CD8-positive, alpha-beta memory T cell (primary cell): ENCODE measurements at places on chromosomes 16 and 17. TPM values are rescaled to one million over a fixed set of nuclear protein-coding genes. Genes with fewer than 3 reads are reported as not detected.

CD300LB gene
- total RNA-seq, result not detected

CES5A gene
- not detected for total RNA-seq

CDH1 gene
- 0.37 TPM for total RNA-seq

OR1A1 gene
- total RNA-seq, result not detected

GRCh38 chr16:5903153-5903552, 805.6 kb upstream of the EEF2KMT start:
- no peak for DNase-seq

- DNase-seq, result no peak
Measured at GRCh38 chr16:24834459-24835335, 11.1 kb upstream of the SLC5A11 start.

GRCh38 chr16:3431779-3432219, 11.5 kb downstream of the ZNF597 start:
- DNase-seq, result peak; percentile 38

DNA sequence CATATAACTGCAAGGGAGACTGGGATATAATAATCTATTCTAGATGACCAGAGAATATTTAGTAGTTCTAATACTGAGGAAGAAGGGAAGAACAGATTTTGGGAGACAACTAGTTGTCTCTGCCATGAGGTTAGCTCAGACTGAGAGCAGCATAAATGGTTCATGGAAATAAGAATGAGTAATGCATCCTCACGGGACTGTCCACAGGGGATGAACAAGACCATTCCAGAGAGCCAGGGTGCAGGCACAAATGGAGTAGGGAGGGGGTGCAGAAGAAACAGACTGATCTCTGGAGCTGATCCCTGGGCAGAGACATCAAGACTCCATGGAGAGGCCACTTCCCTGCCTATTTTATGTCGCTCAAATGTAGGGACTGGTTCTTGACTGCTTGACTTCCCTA, 30.4 kb downstream of the NLRC5 start:
- no peak for DNase-seq

- no peak for DNase-seq
Measured at GRCh38 chr16:65394281-65394680, 272.4 kb upstream of the CDH11 start.

DNA sequence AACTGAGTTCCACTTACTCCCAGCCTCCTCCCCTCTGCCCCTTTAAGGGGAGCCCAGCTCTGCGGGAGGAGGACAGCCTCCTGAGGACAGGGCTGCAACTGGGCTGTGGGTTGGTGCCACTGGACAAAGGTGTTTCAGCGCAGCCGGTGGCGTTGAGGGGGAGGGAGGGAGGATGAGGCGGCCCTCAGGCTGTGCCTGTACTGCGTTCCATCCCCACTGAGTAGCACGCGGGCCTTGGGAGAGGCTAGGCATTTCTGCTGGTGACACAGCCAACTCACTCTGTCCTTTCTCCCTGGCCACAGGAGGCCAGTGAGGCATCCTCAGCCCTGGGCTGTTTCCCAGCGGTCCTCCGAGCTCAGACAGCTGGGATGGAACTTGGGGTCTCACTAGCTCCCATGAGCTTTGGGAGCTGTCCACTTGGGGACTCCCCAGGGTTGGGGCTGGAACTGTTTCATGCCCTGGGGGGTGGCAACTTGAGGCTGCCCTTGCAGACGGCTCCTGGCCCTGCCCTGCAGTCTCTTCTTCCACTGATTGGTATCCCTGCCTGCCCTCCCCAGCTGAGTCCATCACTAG, 70.5 kb downstream of the MPRIP start:
- DNase-seq, result no peak

DNA sequence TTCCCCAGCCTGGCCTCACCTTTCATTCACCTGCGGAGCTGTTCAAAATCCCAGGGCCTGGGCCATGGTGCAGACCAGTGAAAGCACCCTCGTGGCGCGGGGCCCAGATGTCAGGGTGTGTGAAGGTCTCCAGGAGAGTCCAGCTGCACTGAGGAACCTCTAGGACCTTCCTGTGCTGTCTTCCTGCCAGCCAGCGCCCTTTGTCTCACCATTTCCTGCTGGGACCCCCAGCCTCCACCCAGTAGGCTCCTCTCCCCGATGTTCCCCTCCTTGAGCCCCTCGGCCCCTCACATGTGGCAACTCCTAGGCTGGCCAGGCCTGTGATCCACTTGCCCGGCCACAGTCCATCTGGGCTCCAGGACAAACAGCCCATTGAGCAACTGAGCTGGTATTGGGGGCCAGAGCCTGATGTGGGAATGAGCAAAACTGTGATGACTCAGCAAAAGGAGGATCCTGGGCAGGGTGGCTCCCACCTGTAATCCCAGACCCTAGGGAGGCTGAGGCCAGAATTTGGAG, 677 bp downstream of the SULT1A2 start:
- DNase-seq, result no peak

- DNase-seq, result no peak
Measured at GRCh38 chr17:3316836-3317235, 18.7 kb upstream of the OR3A1 start.

- no peak for DNase-seq
Measured at GRCh38 chr17:76003915-76004314, 3.3 kb downstream of the CDK3 start.

DNA sequence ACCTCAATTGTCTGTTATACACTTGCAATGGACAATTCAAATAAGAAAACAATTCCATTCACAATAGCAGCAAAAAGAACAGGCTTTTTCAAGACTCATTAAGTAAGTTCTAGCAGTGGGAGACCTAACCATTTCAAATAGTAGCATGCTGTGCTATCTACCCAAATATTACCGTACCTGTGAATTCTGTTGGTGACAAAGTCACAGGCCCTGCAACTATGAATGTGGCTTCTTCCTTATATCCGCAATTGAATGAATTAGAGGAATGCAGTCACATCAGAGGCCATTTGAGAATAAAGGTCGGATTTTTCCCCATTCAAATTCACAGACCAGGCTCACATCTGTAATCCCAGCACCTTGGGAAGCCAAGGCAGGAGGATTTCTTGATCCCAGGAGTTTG, 800 bp upstream of the NME4 start:
- DNase-seq, result no peak
